ENCODE measurements at places on chromosomes 13 and 19.

DNA sequence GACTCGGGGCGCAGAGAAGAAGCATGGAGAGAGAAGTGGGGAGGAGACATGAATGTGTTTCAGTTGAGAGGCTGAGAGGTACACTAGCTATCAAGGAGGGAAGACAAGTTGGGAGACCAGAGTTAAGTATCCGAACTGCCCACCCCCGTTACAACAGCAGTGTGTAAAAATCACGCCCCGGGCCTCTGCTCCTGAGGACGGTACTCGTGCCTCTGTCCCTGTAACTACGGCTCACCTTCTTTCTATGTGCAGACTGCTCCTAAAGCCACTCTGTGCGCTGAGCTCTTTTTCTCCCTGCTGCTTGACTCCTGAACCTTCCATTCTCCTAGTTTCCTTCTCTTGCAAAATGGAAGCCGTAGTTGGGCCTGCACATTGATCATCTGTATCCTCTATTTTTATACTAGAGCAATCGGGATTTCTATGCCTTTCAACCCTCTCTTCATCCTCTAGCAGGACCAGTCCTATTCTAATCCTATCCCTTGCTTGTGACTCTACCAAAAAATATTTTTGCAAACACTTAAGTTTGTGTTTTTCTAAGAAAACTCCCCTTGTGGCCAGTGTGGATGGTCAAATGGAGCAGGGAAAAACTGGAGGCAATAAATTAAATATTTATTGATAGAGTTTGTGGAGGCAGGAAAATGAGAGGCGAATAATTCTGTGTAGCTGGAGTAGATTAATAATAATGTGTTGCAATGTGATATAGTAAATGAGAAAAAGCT is 569 bp downstream of the POLR1D start:
- no peak for DNase-seq

DNA sequence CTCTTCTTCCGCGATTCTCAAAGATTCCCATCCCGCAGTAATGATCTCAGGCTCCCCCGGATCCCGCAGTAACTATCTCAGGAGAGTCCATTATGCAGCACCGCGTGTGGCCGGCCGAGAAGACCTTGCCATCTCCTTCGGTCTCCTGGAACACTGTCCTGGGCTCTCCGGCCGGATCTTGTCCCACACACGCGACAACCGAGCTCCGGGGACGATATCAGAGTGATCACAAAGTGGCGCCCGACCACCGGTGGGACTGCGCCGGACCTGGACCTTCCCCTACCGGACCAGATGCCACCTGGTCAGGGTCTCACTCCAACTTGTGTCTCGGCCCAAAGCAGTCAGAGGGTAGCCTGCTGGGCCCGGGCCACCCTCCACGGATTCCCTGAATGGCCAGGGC is 24.0 kb downstream of the MAN2B1 start:
- DNase-seq: no peak

DNA sequence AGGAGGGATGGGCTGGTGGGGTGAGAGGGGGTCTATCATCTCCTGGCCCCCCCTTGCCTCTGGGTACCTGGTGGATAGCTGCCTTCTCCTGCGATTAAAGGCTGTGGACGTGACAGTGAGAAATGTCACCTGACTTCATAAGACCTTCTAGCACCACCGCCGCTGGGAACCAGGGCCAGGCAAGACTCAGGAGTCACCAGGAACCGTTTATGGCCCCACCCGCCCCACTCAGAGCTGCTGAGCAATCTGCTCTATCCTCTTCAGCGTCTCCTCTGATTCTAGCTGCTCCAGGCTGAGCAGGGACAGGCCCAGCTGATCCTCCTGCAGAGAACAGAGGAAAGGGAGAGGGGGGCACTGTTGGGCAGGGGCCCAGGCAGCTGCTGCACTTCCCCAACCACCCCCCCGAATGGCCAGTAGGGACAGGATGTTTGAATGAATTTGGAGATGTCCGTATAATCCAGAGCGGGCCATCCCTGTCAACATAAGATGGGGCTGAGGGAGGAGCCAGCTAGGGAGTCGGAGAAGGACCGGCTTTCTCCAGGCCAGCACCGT is 10.9 kb downstream of the KLC3 start:
- no peak for DNase-seq

- peak; percentile 31 for DNase-seq
These were observed 6.9 kb downstream of the SUGP2 start for GRCh38 chr19:19026299-19026971.

DNA sequence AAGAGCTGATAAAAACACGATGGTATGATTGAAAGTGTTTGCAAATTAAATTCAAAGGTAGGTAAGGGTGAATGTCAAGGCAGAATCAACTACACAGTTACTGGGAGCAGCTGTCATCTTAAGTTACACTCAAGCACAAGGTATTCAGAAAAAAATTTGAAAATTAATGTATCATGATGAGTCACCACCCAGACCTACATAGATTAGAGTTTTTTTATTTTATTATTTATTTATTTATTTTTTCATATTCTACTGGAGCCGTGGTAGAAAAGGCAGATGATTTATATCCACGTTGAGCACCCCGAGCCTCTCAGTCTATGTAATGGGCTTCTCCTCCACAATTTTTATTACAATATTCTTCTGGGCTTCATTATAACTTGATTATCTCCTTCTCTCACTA is 728.9 kb upstream of the ARGLU1 start:
- DNase-seq: peak; percentile 20

All from fibroblast of villous mesenchyme (primary cell).